ENCODE measurements at places on chromosomes 7 and 10.

DNA sequence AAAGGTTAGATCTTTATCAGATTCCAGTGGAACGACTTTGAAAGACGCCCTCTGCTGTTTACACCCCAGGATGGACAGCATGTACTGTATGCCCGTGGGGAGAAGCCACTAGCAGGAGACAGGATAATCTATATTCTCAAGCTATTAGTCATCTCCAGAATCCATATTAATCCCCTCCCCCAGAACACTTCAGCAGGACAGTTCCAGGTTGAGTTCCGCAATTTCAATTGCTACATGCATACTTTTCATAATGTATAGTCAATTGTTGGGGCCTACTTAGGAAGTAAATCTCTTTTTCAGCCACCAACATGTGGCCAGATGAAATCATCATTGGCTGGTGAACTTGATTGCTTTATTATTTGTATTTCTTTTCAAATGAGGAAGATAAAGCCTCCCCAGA lies 313.1 kb upstream of the SMIM30 start:
- no peak for DNase-seq

DNA sequence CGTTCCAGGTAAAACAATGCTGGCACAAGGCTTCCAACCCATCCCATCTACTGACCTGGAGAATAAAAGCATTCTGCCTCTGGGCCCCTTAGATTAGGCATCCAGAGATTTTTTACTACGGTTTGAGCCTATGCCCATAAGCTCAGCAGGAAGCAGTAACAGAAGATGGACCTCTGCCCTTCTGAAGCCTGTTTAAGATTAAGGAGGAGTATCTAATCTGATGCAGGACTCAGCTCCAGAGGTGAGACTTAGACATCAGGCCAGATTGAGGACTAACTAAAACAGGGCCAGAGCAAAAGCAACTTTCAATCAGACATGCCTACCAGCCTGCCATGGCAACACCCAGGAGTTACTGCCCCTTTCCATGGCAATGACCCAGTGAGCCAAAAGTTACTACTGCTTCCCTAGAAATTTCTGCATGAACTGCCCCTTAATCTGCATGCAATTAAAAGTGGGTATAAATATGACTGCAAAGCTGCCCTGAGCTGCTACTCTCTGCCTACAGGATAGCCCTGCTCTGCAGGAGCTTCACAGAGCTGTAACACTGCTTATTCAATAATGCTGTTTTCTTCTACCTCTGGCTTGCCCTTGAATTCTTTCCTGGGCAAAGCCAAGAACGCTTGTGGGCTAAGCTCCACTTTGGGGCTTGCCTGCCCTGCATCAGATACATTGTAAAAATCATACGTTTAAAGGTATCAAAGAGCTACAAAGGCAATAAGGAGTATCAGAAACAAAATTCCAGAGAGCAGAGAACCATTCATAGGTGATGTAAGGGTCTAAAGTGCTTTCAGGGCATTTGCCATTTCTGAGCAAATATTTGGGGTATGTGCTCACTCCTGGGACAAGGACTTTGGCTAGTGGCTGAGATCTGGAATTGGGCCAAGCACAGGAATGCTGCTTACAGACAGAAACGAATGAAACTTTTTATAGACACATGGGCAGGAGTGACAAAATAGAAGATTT lies 25.0 kb upstream of the CNNM1 start:
- DNase-seq, result no peak

GRCh38 chr10:123526356-123527064 lies 139.6 kb upstream of the GPR26 start:
- no peak for DNase-seq

DNA sequence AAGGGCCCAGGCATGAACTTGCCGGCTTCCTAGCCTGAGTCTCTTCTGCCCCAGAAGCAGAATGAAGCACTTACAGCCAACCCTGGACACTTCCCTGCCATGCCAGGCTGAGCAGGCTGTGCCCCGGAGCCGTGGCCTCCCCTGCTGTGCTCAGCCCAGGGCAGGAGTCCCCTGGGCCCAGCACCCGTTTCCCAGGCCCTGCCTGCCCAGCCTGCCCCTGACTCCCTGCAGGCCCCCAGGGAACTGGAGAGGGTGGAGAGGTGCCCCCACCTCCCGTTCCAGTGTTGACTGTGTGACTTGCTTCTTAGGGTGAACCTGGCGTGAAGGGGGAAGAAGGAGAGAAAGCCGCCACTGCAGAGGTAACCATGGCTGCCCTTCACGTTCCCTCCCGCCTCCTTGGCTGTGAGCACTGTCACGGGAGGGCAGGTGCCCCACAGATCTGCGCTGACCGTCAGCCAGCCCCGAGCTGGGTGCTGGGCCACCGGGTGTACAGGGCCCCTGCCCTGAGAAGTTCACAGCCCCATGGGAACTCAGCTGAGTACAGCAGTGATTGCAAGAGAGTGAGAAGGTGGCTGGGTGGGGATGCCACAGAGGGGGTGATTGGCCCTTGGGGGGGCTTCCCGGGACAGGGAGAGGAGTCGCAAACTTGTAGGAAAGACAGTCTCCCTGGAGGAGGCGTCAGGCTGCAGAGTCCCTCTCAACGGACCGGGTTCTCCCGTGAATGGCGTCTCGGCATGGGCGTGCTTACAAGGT lies 75.9 kb downstream of the MYL10 start:
- peak; percentile 70 for DNase-seq

DNA sequence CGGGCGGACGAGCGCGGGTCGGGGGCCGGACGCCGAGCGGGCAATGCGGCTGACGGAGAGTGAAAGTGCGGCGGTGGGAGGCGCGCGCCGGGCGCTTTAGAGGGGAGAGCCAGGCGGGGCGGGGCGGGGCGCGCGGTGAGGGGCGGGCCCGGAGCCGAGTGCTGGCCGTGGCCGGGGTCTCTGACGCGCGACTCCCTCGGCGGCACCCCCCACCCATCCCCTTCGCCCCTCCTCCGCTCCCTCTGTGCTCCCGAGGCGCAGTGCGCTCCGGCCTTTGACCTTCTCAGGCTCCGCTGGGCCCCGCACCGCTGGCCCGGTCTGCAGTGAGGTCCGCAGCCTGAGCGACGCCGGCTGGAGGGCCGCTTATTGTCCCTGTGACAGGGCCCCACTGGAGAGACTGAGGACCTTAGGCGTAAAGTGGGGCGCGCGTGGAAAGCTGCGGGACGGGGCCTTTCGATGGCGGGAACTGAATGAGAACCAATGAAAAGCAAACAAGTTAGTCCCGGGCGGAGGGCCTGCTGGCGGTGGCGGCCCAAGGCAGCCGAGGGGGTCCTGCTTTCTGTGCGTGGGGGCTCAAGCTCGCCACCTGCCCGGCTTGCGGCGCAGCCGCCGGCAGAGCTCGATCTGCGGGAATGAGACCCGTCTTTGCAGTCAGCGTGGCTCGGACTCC lies at the start of gene CXCL12:
CXCL12 (minus strand) TSS at position 72 of the 670 bp plus-strand sequence. CDS start 92 bp downstream, outside the sequence.
- peak; percentile 85 for DNase-seq

GRCh38 chr10:87925570-87925969 lies 62.1 kb downstream of the PTEN start:
- DNase-seq, result no peak

GRCh38 chr7:112439476-112439875 lies 10.8 kb upstream of the IFRD1 start:
- no peak for DNase-seq

- no peak for DNase-seq
Measured at GRCh38 chr10:74541375-74541774, 285.0 kb upstream of the KAT6B start.

- DNase-seq, result no peak
Measured at GRCh38 chr10:109105725-109106124, 817.6 kb downstream of the XPNPEP1 start.

DNA sequence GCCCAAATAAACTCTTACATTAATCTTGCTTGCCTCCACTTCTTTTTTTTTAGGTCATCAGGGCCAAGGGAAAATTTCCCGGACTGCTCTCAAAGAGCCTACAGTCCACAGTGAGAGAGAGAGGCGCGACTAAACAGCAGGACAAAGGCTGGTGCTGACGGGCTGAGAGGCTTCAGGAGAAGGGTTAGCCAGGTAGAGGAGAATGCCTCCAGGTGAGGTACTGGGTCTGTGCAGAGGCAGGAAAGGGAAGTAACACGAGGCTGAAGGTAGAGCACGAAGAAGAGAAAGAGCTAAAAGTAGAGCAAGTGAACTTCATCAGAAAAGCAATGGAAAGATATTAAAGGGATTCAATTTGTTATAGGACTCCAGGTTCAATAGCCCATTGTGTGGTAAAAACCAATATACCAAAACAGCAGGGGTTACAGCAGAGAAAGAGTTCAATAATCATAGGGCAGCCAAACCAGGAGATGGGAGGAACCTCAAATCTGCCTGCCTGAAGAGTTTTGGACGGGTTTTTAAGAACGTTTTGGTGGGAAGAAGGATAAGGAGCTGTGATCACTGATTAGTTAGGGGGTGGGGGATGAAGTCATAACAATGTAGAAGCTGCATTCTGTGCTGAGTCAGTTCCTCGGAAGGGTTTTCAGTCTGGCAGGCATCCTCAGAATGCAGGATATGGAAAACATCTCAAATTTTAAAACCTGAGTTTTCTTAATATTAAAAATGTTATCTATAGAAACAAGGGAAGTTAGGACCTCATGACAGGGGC lies 171.5 kb downstream of the AKR1D1 start:
- no peak for DNase-seq
